ENCODE measurements at places on chromosomes 6 and 20. TPM values are rescaled to one million over a fixed set of nuclear protein-coding genes. Genes with fewer than 3 reads are reported as not detected.

GRCh38 chr6:158703111-158703836, 53.4 kb downstream of the SYTL3 start:
- H3K27me3 ChIP-seq: no peaks in the 10 kb centered on the region
- H3K36me3 ChIP-seq: no peaks in the 10 kb centered on the region
- peaks cover 11% of the 10 kb centered on the region for H3K4me1 ChIP-seq

DNA sequence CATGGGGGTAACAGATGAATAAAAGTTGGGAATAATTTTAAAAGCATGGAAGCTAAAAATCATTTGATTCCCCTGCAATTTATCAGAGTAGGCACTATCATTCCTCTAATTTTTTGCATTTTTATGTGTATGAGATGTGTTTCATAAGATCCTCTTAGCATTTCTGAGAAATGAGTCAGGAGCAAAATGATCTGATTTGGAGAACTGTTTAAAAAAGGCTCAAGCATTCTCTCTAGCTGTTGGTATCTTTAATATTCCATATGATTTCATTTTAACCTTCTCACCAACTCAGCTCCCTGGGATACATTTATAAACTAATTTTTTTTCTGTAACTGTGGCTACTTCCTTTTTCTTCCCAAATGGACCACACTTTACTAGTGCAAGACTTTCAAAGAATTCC, 60.9 kb downstream of the MCHR2 start:
- no peaks in the 10 kb centered on the region for H3K4me1 ChIP-seq
- H3K36me3 ChIP-seq: no peaks in the 10 kb centered on the region
- no peak overlapping the region for H3K4me3 ChIP-seq
- H3K27me3 ChIP-seq: no peaks in the 10 kb centered on the region

DNA sequence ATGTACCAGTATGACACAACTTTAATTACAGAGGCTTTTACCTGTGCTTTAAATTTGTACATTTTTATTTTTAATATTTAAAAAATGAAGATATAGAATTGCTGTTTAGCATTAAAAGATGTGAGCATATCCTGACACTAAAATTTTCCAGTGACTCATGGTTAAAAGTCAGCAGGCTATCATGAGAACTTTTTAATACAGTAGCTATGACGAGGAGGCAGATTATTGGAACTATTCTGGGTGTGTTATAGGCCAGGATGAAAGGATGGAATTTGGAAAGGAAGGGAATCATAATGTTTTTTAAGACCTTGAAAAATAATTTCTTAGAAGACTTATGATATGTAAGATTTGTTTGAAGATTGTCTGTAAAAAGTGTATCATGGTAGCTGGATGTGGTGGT, 91.0 kb downstream of the GFRA4 start:
- DNase-seq: no peak
- H3K4me1 ChIP-seq: no peaks in the 10 kb centered on the region
- no peaks in the 10 kb centered on the region for H3K27me3 ChIP-seq
- no peak overlapping the region for H3K4me3 ChIP-seq

GRCh38 chr6:165834613-165835259, 171.7 kb upstream of the PDE10A start:
- no peak overlapping the region for H3K4me3 ChIP-seq
- no peaks in the 10 kb centered on the region for H3K36me3 ChIP-seq
- peaks cover 16% of the 10 kb centered on the region for H3K27me3 ChIP-seq
- H3K4me1 ChIP-seq: no peaks in the 10 kb centered on the region

GRCh38 chr6:50936277-50936681, 117.6 kb downstream of the TFAP2B start:
- DNase-seq: peak; percentile 98
- no peaks in the 10 kb centered on the region for H3K36me3 ChIP-seq
- H3K27ac ChIP-seq: peak overlapping the region; percentile 63
- no peaks in the 10 kb centered on the region for H3K27me3 ChIP-seq
- H3K4me3 ChIP-seq: no peak overlapping the region
- peaks cover 44% of the 10 kb centered on the region for H3K4me1 ChIP-seq

DNA sequence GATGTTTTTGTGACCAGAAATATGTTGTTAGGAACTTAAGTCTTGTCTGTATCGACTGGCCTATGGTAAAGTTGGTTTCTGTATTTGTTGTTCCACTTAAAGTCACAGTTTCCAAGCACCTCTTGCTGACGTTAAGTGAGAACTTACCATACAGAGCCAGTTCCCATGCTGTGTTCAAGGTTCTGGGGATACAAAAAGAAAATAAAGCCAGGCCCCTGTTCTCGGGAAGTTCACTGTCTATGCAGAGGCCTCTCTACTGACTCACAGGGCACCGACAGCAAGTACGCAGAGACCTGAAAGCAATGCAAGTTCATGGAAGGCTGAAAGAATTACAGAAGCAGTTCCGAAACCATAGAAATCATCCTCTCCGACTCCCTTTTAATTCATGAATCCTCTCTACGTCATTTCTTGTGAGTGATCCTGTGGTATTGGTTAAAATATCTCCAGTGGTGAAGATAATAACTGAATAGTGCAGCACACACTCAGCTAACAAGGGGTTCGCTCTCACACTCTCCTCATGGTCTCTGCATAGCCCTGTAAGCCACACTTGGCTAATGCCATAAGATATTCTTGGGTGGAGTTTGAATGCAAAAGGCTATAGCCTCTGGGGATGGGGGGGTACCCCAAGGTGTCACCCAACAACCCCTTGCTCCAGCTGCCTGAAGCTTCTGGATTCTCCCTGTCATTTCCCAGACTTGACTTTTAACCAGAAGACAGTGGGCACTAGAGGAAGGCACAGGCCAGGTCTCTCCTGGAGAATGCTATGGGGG, 91.2 kb upstream of the EXOC2 start:
- DNase-seq: no peak
- no peaks in the 10 kb centered on the region for H3K4me1 ChIP-seq
- H3K27ac ChIP-seq: no peak overlapping the region

KCNK5 gene
- total RNA-seq: 0.09 TPM

DNA sequence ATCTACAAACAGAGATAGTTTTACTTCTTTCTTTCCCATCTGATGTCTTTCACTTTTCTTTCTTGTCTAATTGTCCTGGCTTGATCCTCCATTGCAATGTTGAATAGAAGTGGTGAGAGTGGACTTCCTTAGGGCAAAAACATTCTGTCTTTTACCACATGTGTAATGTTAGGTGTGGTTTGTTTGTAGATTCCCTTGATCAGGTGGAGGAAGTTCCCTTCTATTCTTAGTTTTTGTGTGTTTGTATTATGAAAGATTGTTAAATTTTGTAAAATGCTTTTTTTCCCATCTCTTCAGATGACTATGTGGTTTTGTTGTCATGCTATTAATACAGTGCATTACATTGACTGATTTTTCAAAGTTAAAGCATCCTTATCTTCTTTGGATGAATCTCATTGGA, 41.6 kb upstream of the DUSP22 start:
- H3K4me1 ChIP-seq: no peaks in the 10 kb centered on the region
- no peak overlapping the region for H3K27ac ChIP-seq
- H3K4me3 ChIP-seq: no peak overlapping the region

DNA sequence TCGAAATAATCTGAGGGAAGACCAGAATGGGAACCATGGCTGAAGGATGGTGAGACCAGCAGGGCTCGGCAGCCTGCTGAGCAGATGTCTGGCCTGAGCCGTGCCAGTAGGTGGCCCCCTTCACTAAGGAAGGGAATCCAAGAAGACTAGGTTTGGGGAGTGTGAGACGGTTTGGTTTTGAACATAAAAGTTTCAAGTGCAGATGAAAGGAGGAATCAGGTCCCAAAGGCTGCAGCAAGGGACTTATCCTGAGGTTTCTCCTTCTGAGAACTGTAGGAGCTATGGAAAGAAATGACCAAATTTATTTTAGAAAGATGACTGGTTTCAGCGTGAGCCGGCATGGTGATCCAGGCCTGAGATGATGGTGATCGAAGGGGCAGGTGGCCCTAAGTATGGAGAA, 4.6 kb upstream of the OSER1 start:
- no peak overlapping the region for H3K4me3 ChIP-seq
- peaks cover 5% of the 10 kb centered on the region for H3K4me1 ChIP-seq
- peak; percentile 74 for DNase-seq
- H3K36me3 ChIP-seq: no peaks in the 10 kb centered on the region

- H3K4me3 ChIP-seq: no peak overlapping the region
- no peak overlapping the region for H3K27ac ChIP-seq
- DNase-seq: no peak
- H3K27me3 ChIP-seq: no peaks in the 10 kb centered on the region
- H3K36me3 ChIP-seq: no peaks in the 10 kb centered on the region
Measured at GRCh38 chr6:91681296-91681695, 1094.4 kb upstream of the MAP3K7 start.

DNA sequence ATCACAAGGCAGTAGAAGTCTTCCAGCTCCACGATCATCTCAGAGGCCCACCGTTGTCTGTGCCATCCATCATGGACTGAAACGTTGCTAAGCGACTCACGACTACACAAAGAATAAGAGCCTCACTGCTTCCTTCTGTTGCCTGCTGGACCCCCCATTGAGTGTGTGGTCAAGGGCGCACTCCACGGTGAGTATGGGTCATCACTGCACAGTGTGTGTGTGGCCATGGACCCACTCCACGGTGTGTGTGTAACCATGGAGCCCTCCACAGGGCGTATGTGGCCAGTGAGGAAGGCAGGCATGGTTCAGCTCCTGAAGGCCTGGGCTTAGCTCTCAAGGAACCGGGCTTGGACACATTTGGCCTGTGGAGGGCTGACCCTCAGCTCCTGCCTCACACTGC, 123.4 kb upstream of the AFDN start:
- H3K27me3 ChIP-seq: no peaks in the 10 kb centered on the region
- no peak for DNase-seq
- peaks cover 21% of the 10 kb centered on the region for H3K4me1 ChIP-seq
- no peak overlapping the region for H3K27ac ChIP-seq

RAET1L gene
- not detected for total RNA-seq

DNA sequence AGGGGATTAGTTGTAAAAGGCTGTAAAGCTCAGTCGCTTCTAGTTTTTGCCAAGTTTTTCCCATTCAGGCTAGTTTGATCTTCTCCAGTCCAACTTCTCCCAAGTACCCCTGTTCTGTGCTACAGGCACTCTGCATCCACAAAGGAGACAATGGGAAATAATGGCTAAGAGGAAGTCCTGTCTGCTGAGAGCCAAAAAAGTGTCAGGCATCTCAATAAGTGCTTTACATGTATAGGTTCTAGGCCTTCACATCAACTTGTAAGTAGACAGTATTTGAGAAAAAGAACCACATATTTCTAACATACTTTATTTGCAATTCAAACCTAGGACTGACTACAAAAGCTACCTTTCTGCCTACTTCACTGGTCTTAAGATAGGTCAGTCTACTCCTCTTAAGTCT, 4.9 kb downstream of the HTR1B start:
- H3K4me1 ChIP-seq: peaks cover 11% of the 10 kb centered on the region
- H3K4me3 ChIP-seq: no peak overlapping the region
- peaks cover 25% of the 10 kb centered on the region for H3K27me3 ChIP-seq

GRCh38 chr20:10429443-10429981, 4.5 kb downstream of the MKKS start:
- peak overlapping the region; percentile 23 for H3K27ac ChIP-seq
- H3K4me1 ChIP-seq: peaks cover 59% of the 10 kb centered on the region
- no peak overlapping the region for H3K4me3 ChIP-seq
- DNase-seq: no peak

- DNase-seq: no peak
- no peaks in the 10 kb centered on the region for H3K27me3 ChIP-seq
- no peak overlapping the region for H3K4me3 ChIP-seq
- no peaks in the 10 kb centered on the region for H3K36me3 ChIP-seq
- no peak overlapping the region for H3K27ac ChIP-seq
Measured at GRCh38 chr6:142242269-142242668, 59.5 kb upstream of the ADGRG6 start.

TNF gene
- total RNA-seq: 0.42 TPM

BCAS1 gene
- total RNA-seq: 1.4 TPM

WFDC12 gene
- not detected for total RNA-seq

LAMA2 gene
- total RNA-seq: 2.2 TPM

CTCFL gene
- 0.90 TPM for total RNA-seq

NUP153 gene
- total RNA-seq: 104 TPM

DNA sequence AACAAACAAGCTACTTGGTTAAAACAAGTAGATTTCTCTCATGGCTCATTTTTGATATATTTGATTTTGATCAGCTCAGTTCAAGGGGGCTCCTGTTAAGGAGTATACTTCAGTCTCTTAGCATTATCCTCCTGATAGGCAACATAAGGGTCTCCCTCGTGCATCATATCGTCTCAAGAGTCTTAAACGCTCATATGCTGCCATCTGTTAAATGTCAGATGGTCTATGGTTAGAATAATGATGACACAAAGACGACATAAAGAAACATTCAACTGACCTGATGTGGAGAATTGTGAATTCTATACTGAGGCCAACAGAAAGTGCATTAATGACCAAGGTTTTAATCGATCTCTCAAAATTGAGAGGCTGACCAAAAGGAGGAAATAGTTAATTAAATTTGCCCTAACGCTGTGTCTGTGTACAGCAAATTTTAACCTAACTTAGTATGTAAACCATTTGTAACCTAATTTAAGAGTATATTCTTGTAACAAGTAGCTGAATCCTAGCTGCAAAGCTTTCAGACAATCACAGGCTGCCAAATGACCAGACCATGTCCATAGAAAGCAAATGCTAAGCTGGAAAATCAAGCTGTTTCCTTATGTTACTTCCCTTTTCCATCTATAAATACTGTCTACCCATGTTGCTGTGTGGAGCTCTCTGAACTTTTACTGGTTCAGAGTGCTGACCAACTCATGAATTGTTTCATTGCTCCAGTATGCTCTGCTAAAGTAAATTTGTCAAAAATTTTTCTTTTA, 1688.5 kb downstream of the GRIK2 start:
- H3K4me3 ChIP-seq: no peak overlapping the region
- H3K27ac ChIP-seq: no peak overlapping the region
- no peaks in the 10 kb centered on the region for H3K27me3 ChIP-seq
- DNase-seq: no peak
- H3K4me1 ChIP-seq: no peaks in the 10 kb centered on the region

ELOVL5 gene
- 98.5 TPM for total RNA-seq

- no peaks in the 10 kb centered on the region for H3K27me3 ChIP-seq
- H3K36me3 ChIP-seq: no peaks in the 10 kb centered on the region
- no peak overlapping the region for H3K27ac ChIP-seq
- no peak overlapping the region for H3K4me3 ChIP-seq
- H3K4me1 ChIP-seq: no peaks in the 10 kb centered on the region
Measured at GRCh38 chr6:39887692-39888450, 46.4 kb downstream of the MOCS1 start.

DNA sequence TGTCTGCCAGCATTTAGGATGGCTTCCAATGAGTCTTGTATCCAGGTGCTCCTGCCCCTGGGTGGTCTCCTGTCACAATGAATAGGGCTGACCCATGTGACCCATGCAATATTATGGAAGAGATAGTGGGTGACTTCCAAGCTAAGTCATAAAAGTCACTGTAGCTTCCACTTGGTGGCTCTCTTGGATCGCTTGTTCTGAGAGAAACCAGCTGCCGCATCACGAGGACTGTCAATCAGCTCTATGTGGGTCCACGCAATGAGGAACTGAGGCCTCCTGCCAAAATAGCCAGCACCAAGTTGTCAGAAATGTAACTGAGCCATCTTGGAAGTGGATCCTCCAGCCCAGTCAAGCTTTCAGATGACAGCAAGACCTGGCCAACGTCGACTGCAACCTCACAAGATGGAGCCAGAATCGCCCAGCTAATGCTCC, 14.9 kb upstream of the MATN4 start:
- peak; percentile 34 for DNase-seq
- H3K4me3 ChIP-seq: no peak overlapping the region
- no peak overlapping the region for H3K27ac ChIP-seq
- H3K36me3 ChIP-seq: peaks cover 5% of the 10 kb centered on the region

RFX6 gene
- not detected for total RNA-seq
